ENCODE measurements at places on chromosomes 1 and 21. TPM values are rescaled to one million over a fixed set of nuclear protein-coding genes. Genes with fewer than 3 reads are reported as not detected.

The NKAIN1 gene
- total RNA-seq, result 3.7 TPM

The DMRTA2 gene
- not detected for total RNA-seq

The MFAP2 gene
- total RNA-seq, result 154 TPM

The ADGRL2 gene
- total RNA-seq, result 85.4 TPM

The PTAFR gene
- total RNA-seq, result 0.72 TPM

The GNAT2 gene
- total RNA-seq, result 0.26 TPM

The OR2T2 gene
- not detected for total RNA-seq

The A3GALT2 gene
- total RNA-seq, result not detected

- H3K4me3 ChIP-seq, result no peak overlapping the region
- H3K27ac ChIP-seq, result no peak overlapping the region
- DNase-seq, result no peak
- peaks cover 16% of the 10 kb centered on the region for H3K27me3 ChIP-seq
- H3K4me1 ChIP-seq, result peaks cover 41% of the 10 kb centered on the region
Measured at GRCh38 chr1:183476081-183476480, 3.8 kb downstream of the SMG7 start.

DNA sequence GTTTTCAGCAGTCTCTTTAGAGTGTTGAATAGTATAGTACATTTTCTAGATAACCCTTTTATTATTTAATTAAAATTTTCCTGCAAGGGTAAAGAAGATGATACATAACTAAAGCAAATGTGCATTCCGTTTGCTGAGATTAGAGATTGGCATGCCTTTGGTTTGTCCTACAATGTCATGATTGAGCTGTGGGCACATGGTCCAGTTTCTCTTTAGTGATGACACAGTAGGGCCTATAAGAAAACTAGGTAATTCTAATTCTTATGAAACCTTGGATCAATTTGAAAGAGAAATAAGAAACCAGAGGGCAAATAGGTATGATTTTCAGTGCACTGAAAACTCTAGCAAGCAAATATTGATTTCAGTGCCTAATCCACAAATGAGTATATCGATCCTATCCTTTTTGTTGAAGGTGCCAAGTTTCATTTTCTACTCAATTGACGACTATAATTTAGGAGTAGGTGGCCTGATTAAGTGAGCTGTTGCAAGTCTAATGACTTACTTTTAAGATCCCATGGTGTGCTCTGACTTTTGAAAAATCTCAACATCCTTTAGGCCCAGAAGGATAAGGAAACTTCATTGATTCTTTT lies 128.0 kb upstream of the KCNK1 start:
- no peak overlapping the region for H3K4me3 ChIP-seq
- H3K4me1 ChIP-seq, result no peaks in the 10 kb centered on the region
- no peak overlapping the region for H3K27ac ChIP-seq
- H3K27me3 ChIP-seq, result no peaks in the 10 kb centered on the region
- DNase-seq, result no peak

GRCh38 chr1:29575826-29576225 lies 339.5 kb downstream of the PTPRU start:
- H3K4me3 ChIP-seq, result no peak overlapping the region
- no peak for DNase-seq
- no peak overlapping the region for H3K27ac ChIP-seq
- peaks cover 7% of the 10 kb centered on the region for H3K27me3 ChIP-seq
- H3K4me1 ChIP-seq, result no peaks in the 10 kb centered on the region
- H3K36me3 ChIP-seq, result no peaks in the 10 kb centered on the region

DNA sequence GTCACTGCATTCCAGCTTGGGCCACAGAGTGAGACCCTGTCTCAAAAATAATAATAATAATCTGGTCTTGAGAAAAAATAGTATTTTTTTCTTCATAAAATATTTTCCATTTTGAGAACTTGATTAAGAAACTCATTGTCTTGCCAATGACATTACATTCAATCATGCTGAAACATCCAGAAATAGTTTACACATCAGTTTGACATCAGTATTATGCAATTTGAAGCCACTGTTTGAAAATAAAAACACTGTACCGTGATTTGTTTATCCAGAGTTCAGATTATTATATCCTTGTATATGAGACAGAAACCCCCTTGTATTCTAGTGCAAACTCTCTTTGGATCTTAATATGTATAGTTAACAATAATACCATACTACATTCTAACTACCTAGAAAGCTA lies 6.9 kb downstream of the FMO2 start:
- H3K4me1 ChIP-seq, result no peaks in the 10 kb centered on the region
- H3K27me3 ChIP-seq, result no peaks in the 10 kb centered on the region
- no peak for DNase-seq
- no peaks in the 10 kb centered on the region for H3K36me3 ChIP-seq
- no peak overlapping the region for H3K4me3 ChIP-seq

DNA sequence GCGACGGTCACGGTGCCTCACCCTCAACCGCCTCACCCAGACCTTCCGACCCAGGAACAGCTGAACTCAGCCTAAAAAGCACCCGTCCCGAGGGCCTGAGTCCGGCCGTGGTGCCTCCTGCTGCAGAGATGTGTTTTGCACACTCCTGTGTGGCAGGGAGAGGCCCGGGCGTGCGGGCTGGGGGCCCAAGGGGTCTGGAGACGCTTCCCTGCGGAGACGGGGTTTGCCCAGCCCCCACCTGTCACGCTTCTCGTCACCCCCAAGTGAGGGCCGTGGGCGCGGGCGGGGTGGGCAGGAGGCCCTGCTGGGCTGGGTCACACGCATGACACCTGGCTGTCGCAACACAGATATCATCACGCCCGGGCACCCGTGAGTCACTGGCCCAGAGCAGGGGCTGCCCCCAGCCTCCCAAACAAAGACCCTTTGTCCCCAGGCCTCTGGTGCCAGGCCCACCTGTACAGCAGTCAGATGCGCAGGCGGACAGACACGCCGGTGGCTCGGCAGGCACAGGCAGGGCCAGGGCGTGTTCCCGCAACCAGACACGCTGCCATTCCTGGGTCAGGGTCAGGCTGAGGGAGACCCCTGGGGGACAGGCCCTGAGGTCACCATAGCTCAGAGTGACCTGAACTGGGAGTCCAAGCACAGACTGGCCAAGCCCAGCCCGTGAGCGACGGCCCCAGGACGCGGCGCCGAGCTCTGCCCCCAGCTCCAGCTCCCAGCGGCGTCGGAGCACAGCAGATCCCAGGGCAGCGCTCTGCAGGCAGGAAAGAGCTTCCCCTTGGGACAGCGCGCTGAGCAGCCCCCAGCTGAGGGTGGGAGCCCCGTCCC lies 6.1 kb downstream of the B3GALT6 start:
- peaks cover 10% of the 10 kb centered on the region for H3K4me1 ChIP-seq
- no peak overlapping the region for H3K4me3 ChIP-seq
- H3K36me3 ChIP-seq, result peaks cover 5% of the 10 kb centered on the region
- no peak overlapping the region for H3K27ac ChIP-seq
- peaks cover 3% of the 10 kb centered on the region for H3K27me3 ChIP-seq

DNA sequence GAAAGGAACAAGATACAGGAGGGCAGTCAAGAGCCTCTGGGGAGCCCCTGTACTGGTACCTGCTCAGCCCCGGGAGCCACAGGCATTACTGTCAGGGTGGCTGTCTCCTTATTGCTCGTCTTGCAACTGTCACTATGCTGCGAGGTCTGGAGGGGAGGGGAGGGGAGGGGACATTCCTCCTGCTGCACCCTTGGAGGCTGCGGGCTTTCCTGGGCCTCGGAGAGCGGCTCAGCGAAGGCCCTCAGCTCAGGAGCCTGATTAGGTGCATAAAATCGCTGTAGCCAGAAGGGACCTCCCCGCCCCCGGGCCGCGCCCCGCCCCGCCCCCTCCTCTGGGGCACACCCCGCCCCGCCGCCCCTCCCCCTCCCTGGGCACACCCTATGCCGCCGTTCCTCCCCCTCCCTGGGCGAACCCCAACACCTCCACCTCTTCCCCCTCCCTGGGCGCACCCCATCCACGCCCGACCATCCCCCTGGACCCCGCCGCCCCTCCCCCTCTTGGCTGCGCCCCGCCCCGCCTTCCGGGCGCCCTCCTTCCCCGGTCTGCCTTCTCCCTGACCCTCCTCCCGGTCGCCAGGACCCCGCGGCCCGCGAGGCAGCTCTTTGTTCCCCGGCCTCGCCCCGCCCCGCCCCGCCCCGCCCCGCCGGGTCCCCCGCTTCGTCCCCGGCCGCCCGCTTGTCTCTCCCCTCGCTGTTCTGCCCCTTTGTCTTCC lies 35.5 kb downstream of the CACHD1 start:
- H3K27ac ChIP-seq, result peak overlapping the region; percentile 80
- peak overlapping the region; percentile 89 for H3K4me3 ChIP-seq
- DNase-seq, result peak; percentile 39
- peaks cover 62% of the 10 kb centered on the region for H3K4me1 ChIP-seq
- H3K36me3 ChIP-seq, result peaks cover 4% of the 10 kb centered on the region

- peaks cover 6% of the 10 kb centered on the region for H3K27me3 ChIP-seq
- no peak overlapping the region for H3K27ac ChIP-seq
- H3K4me3 ChIP-seq, result no peak overlapping the region
- H3K36me3 ChIP-seq, result no peaks in the 10 kb centered on the region
Measured at GRCh38 chr1:12056331-12056841, 6.7 kb upstream of the TNFRSF8 start.

DNA sequence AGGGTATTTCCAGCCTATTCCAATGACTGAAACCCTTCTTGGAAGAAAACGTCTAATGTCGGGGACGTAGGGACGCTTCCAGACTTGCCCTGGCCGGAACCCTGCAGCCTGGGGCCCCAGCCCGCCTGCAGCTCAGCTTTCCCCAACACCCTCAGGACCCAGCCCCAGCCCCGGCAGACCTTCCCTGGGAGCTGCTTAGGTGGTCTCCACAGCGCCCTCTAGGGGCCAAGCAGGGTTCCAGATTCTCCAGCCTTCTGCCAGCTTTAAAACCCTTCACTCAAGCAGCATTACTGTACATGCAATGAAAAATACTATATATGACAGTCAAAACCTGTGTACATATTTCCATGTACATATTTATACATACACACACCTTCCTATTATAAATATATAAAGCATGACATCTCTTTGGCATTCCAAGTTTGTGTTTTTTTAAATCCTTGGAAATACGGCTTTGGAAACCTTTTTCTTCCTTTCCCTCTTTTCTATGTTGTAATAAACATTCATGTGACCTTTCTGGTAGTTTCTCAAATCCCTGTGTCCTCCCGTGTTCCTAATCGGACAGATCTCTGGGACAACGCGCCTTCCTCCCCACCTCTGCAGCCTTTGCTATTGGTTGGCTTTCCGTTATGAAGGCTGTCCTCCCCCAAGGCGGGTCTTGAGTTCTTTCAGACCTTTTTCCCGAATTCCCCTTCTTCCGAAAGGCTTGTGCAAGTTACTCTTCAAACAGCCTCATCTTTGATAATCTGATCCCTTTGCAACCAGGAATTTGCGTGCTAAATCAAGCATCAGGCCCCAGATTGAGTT lies 60.3 kb downstream of the STUM start:
- no peak overlapping the region for H3K27ac ChIP-seq
- no peak overlapping the region for H3K4me3 ChIP-seq
- no peaks in the 10 kb centered on the region for H3K36me3 ChIP-seq

DNA sequence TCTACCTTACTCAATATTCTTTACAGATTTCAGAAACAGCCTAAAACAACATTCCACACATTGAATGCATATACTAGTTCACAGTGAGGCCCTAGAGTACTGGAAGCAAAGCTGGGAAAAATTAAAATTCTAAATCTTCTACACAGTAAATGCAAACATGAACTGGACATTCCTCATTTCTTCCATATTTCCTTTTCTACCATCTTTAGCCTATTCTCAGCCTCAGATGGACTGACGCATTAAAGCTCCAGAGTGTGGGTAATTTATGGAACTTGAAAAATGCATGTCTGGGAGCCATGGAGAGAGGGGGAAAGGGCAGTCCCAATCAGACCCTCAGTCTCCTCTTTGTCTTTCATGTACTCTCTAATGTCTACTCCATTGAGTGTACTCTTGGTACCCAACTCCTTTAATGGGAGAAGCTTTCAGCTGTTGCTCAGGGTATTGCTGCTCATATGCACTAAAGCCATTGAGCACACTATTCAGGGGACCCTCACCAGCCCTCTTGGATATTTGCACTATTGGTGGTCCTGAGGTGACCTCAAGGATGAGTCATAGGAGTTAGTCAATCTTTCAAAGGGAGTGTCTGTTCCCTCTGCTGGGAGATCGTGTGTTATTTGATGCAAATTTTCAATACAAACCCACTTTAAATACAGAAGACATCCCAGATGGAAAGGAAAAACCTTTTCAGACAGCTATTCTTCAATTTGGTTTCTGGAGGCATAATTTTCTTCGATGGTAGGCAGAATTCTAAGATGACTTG lies 83.3 kb upstream of the KCNJ15 start:
- H3K4me3 ChIP-seq, result no peak overlapping the region
- peaks cover 21% of the 10 kb centered on the region for H3K4me1 ChIP-seq
- DNase-seq, result no peak
- H3K27ac ChIP-seq, result no peak overlapping the region
- H3K27me3 ChIP-seq, result no peaks in the 10 kb centered on the region

GRCh38 chr1:226717256-226717909 lies 21.7 kb downstream of the ITPKB start:
- no peak overlapping the region for H3K27ac ChIP-seq
- H3K4me3 ChIP-seq, result no peak overlapping the region
- DNase-seq, result no peak
- H3K4me1 ChIP-seq, result peaks cover 27% of the 10 kb centered on the region

- DNase-seq, result no peak
- no peak overlapping the region for H3K4me3 ChIP-seq
- peaks cover 3% of the 10 kb centered on the region for H3K27me3 ChIP-seq
- H3K36me3 ChIP-seq, result no peaks in the 10 kb centered on the region
- no peak overlapping the region for H3K27ac ChIP-seq
- H3K4me1 ChIP-seq, result peaks cover 4% of the 10 kb centered on the region
Measured at GRCh38 chr1:14876747-14877146, 276.8 kb upstream of the TMEM51 start.

DNA sequence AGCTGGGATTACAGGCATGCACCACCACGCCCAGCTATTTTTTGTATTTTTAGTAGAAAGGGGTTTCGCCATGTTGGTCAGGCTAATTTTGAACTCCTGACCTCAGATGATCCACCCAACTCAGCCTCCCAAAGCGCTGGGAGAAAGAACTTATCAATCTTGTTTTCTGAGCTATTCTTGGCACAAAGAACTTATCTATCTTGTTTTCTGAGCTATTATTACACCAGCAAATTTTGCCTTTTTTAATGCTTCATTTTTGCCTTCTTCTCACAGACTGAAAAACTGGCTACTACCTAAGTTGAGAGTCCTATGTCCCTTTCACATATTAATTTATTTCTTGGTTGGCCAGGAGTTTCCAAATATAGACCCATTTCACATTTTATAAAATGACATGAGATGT lies 9.3 kb downstream of the SLC16A1 start:
- H3K27ac ChIP-seq, result no peak overlapping the region
- no peaks in the 10 kb centered on the region for H3K36me3 ChIP-seq
- no peak for DNase-seq
- H3K27me3 ChIP-seq, result peaks cover 3% of the 10 kb centered on the region

DNA sequence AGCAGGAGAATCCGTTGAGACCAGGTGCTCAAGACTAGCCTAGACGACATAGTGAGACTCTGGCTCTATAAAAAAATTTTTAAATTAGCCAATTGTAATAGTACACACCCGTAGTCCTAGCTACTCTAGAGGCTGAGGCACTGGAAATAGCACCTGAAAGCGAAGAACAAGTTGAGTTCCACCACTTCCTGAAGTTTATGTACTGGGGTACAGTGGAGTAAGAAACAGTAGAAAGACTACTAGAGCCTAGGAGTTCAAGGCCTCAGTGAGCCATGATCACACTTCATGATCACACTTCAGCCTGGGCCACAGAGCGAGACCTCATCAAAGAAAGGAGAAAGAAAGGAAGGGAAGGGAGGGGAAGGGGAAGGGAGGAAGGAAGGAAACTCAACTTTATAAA lies 19.8 kb downstream of the RSBN1 start:
- no peak for DNase-seq
- peaks cover 2% of the 10 kb centered on the region for H3K27me3 ChIP-seq
- H3K27ac ChIP-seq, result no peak overlapping the region
- no peak overlapping the region for H3K4me3 ChIP-seq

Data from endothelial cell (in vitro differentiated cells).